ENCODE measurements at places on chromosomes 6 and 20.

DNA sequence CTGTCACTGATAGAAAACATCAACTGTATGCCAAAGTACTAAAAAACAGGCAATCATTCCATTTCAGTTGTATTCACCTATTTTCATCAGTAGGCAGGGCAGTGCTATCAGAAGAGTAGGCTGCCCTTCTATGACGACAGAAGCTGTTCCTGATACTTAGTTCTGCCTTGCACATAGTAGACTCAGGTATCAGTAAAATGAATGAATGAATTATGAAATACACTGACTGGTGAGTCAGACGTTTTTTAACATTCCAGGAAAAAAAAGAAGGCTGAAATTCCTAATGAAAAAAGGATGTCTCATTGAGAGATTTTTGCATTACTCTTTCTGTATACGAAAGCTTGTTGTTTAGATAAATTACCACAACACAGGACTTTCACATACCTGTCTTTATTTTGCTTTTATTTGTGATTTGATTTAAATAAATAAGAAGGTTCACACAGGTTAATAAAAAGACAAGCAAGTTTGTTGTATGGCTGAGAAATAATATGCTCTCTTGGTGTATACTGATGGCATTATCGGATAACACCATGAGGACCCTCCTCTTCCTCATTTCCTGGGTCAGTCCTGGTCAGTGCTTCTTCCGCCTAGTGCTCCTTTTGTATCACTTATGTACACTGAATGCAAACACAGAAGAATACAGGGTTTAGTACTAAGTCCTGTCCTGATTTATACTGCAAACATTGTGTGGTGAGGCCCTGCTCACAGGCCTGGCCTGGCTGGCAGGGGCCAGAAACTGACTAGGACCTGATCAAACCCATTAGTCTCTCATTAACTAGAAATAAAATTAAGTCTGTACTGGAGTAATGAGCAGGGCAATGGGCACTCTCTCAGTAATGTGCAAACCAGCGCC, 39.4 kb upstream of the SPDEF start:
- DNase-seq = no peak

GRCh38 chr6:2240961-2241360, 4.4 kb downstream of the GMDS start:
- DNase-seq = no peak

DNA sequence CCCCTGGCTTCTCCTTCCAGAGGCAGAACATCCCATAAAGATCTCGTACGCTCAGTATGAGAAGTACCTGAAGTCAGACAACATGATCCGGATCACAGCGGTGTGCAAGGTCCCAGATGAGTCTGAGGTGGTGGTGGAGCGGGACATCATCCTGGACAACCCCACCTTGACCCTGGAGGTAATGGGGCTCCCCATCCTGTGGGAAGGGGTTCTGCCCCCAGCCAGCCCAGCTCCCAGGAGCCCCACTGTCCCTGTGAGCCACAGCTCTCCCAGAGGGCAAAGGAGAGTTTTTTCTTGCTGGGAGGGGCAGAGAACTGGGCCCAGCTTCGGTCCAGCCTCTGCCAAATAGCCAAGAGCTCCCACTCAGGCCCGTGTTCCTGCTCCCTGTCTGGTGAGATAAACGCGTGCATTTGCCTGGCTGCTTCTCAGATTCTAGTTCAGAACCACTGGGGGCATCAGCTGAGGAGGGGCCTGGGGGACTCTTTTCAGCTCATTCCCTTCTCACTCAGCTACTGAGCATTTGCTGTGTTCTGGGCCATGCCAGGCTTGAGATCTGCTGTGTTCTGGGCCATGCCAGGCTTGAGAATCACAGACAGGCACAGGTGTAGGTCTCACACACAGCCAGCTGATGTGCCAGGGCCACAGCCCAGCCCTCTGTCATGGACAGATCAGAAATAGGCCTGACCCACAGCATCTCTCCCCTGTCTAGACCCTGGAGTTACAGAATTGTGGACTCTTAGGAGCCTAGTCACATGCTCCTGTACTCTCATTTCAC, 39.5 kb downstream of the TGM3 start:
- no peak for DNase-seq

DNA sequence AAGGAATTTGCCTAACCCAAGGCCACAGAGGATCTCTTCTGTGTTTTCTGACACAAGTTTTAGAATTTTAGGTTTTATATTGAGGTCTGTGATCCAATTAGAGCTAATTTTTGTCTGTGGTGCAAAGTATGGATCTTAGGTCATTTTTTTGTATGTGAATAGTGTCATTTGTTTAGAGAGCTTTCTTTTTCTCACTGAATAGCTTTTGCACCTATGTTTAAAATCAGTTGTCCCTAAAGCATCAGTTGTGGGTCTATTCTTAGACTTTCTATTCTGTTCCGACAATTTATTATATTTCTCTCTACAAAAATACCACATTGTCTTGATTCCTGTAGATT, 341 bp upstream of the MCM9 start:
- DNase-seq = no peak

GRCh38 chr6:133099573-133099972, 141.6 kb upstream of the EYA4 start:
- no peak for DNase-seq

DNA sequence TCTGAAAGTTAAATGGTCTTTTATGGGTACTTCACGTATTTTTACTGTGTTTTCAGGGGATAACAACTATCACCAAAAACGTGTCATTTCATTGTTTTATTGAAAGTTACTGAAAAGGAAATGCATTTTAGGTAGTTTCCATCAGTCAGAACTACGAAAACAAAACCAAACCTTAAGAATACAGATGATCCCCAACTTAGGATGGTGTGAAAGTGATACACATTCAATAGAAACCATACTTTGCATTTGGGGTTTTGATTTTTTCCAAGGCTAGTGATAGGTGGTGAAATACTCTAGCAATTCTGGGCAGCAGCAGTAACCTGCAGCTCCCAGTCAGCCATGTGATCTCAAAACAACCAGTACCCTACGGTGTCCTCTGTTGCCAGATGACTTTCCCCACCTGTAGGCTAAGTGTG, 25.9 kb upstream of the EFHC1 start:
- DNase-seq = no peak

GRCh38 chr6:11328613-11329247, 96.3 kb upstream of the NEDD9 start:
- no peak for DNase-seq

GRCh38 chr6:88895911-88896310, 67.5 kb downstream of the RNGTT start:
- DNase-seq = no peak

DNA sequence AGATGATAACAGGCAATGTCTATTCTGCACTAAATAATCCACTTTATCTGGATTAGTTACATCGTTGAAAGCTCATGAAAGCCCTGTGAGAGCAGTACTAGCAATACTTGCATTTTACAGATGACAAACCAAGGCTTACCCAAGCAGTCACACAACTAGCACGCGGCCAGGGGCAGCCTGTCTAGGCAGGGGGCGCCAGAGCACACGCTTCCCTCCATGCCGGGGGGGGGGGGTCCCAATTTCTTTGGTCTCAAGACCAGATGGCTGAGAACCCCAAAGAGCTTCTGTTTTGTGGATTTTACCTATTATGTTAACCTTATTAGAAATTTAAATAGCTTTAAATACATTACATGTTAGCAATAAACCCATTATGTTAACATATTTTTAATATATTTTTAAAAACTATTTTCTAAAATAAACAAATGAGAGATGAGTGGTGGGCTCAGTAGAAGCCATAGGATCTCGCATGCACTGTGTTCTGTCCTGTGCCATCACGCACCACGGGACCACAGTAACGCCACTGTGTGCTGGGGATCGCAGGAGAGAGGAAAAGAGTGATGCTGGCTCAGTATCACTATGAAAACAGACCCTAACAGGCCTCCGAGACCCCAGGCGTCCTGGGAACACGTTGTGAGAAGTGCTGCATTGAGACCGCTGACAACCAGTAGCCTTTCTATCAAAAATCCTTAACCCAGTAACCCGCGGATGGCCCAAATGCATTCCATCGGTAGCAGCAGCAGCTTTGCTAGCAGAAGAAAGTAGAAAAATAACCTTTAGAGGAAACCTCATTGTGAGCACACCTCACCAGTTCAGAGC, 5.3 kb upstream of the PRR18 start:
- DNase-seq = no peak

DNA sequence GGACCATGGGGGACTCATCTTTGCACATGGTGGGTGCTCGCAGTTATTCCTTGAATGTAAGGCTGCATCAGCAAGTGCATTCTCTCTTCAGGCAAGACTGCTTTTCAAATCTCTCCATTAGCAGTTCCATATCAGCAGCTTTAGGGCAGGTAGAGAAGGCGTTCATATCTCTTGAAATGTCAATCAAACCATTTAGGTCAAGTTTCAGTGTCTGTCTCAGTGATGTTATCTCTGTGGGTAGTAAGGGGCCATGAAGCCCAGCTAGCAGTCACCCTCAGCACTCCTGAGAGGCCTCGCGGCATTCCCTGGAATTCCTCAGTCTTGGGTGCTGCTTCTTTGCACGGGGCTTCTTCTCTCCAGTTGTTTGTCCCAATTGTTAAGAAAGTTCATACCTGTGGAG, 24.2 kb downstream of the FARS2 start:
- no peak for DNase-seq

GRCh38 chr6:34412016-34412415, 13.9 kb downstream of the RPS10 start:
- no peak for DNase-seq

DNA sequence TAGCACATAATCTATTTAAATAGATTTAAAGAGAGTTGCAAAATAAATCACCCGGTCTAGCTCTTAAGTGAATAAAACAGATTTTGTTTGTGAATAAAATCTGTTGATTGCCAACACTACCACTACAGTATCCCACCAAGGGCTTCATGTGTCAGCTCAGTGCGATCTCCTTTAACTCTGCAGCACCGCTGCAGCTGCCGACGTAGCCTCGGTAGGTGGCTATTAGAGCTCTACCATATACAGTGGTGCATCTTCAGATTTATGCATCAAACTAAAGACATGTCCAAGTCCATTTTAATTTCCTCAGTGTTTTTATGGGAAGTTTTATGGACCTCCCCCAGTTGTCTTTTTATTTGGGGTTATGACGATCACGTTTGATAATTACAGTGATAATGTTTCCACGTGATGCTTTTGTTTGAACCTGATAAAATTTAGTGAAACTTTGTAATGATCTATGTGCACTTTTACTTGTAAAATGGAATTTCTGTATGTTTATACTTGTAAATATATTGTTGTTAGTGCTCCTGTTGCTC, 26.7 kb downstream of the ECI2 start:
- no peak for DNase-seq

GRCh38 chr6:37705239-37706051, 7.8 kb upstream of the MDGA1 start:
- peak; percentile 66 for DNase-seq

GRCh38 chr20:36866164-36866563, 9.8 kb upstream of the TLDC2 start:
- no peak for DNase-seq

Data from activated CD4-positive, alpha-beta T cell treated with anti-CD3 and anti-CD28 coated beads, Interleukin-2, amount 50 U/mL, for 24 hours (primary cell).